Body of pancreas (tissue), 4 donors: ENCODE measurements at places on chromosomes 13 and 19. TPM values are rescaled to one million over a fixed set of nuclear protein-coding genes. Genes with fewer than 3 reads are reported as not detected.

LIPE gene
- total RNA-seq, result 357 TPM

OR10H4 gene
- not detected for total RNA-seq

RASIP1 gene
- 14.5 TPM for total RNA-seq

DNA sequence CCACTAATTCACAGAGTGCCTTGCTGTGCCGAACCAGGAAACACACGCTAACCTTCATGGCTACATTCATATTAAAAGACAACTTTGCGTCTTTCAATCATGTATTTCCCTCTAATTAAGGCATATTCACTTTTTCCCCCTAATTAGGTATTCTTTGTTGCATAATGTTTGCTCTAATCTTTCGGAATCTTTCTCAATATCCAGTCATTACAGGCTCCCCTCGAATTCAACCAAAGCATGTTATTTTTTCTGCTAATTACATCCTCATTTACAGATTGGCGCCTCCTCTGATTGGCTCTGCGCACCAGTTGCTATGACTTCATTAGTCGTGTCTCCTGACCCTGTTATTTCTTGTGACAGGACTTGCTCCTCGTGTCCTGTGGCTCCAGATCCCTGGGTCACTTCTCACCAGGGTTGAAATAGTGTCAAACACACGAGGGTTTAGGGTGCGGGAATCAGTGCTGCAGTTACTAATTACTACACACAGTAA, 226.7 kb upstream of the TSHZ3 start:
- no peak overlapping the region for H3K27ac ChIP-seq
- no peaks in the 10 kb centered on the region for H3K36me3 ChIP-seq
- no peaks in the 10 kb centered on the region for H3K4me1 ChIP-seq
- DNase-seq, result no peak
- no peaks in the 10 kb centered on the region for H3K27me3 ChIP-seq

DNA sequence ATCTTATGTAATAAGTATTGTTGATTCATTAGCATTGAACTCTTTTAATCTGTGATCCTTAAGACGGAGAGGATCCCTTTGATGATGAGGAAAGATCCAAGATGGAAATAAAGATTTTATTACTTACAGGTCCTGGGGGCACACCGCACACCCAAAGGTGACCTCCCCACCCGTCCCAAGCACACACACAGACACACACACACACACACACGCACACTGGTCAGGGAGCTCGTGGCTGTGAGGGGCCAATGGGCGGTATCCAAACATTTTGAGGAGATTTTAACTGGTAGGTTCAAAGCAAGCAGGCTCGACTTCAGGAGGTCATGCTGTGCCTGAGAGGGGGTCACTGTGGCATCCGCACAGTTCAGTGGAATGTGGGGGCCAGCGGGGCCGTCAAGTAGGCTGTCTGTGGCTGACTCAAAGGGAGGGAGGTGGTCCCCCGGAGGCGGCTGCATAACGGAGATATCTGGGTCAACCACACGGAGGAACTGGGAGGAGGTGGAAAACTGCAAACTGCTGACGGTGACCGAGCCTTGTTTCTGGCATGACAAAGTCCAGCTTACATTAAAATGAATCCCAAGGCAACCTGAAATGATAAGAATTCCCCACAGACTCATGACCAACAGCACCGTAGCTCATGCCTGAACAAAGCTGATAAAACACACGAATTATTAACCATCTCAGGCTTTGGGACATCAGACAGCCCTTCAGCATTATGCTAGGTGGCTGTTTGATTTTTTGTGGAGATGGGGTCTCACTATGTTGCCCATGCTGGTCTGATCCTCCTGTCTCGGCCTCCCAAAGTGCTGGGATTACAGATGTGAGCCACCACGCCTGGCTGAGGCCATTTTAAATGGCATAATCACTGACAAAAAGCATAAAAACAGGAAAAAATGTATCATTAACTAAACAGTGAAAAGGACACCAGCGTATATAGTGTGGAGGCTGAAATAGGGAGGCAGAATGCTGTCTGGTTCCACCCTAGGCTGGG, 20.9 kb upstream of the SIGLEC11 start:
- peaks cover 2% of the 10 kb centered on the region for H3K36me3 ChIP-seq
- H3K27me3 ChIP-seq, result no peaks in the 10 kb centered on the region
- H3K4me3 ChIP-seq, result no peak overlapping the region
- peaks cover 25% of the 10 kb centered on the region for H3K4me1 ChIP-seq
- no peak for DNase-seq
- no peak overlapping the region for H3K27ac ChIP-seq

DNA sequence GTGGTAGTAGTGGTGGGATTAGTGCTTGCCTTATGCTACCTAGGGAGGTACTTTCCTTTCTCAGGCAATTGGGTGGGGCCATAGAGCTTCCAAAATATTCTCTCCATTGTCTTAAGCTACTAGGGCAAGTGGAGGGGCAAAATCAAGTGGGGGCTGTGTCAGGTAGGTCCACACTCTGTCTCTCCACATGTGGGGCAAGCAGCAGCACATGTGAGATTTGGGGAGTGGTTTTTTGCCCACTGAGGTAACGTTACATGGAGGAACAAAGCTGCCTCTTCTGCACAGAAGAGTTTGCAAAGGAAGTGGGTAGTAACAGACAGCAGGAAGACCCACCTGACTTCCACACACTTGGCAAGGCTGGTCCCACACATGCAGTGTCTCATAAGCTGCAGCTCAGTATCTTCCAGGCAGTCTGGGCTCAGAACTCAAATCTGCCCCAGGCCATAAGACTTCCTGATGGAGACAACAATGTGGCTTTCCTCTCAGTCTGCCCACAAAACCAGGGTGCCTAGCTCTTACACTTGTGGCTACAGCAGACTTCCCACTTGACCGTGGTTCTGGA, 1581.5 kb upstream of the PCDH20 start:
- no peaks in the 10 kb centered on the region for H3K4me1 ChIP-seq
- H3K27me3 ChIP-seq, result no peaks in the 10 kb centered on the region
- no peak for DNase-seq
- H3K4me3 ChIP-seq, result no peak overlapping the region

GRCh38 chr13:31274390-31274789, 74.6 kb downstream of the B3GLCT start:
- H3K27me3 ChIP-seq, result no peaks in the 10 kb centered on the region
- DNase-seq, result no peak
- no peaks in the 10 kb centered on the region for H3K36me3 ChIP-seq

DNA sequence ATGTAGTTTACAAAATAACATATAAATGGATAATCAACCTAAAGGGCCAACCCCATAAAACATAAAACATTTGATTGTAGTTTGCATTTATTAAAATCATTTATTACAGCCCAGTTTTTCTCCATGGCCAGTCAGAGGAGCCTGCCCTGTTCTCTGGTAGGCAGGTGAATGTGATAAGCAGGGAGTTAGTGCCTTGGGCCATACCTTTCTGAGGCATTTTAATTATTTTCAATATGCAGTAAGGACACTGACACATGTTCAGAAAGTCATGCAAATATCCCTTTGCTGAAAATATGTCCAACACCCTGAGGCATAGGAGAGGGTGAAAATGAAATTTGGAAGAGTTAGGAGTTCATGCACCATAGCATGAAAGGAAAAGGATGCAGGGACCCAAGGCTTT, 242.6 kb upstream of the EDNRB start:
- no peak overlapping the region for H3K27ac ChIP-seq
- no peak for DNase-seq
- no peaks in the 10 kb centered on the region for H3K36me3 ChIP-seq

DNA sequence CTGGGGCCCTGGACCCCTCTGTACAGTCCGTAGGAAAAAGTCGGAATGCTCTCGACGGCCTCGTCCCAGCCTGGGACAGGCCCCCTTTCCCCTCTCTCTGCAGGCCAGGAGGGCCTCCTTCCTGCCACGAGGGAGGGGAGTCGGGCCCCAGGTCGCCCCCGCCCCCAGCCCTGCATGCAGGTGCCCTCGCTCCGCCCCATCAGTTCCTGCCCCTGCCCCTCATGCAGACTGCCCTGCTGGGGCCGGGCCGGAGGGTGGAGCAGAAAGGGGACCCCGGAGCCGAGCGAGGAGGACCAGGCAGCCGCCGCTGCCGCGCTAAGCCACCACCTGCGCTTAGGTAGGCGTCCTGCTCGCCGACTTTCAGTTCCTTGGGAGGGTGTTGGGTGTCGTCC, 7.3 kb downstream of the LYL1 start:
- no peak overlapping the region for H3K4me3 ChIP-seq
- no peak overlapping the region for H3K27ac ChIP-seq
- peaks cover 19% of the 10 kb centered on the region for H3K4me1 ChIP-seq
- no peaks in the 10 kb centered on the region for H3K36me3 ChIP-seq
- no peak for DNase-seq
- peaks cover 10% of the 10 kb centered on the region for H3K27me3 ChIP-seq

GRCh38 chr13:30846311-30846710, 59.8 kb upstream of the MEDAG start:
- H3K27me3 ChIP-seq, result no peaks in the 10 kb centered on the region
- H3K4me3 ChIP-seq, result no peak overlapping the region
- no peak for DNase-seq
- no peaks in the 10 kb centered on the region for H3K36me3 ChIP-seq

- no peak overlapping the region for H3K4me3 ChIP-seq
- no peak for DNase-seq
- no peaks in the 10 kb centered on the region for H3K36me3 ChIP-seq
- no peaks in the 10 kb centered on the region for H3K27me3 ChIP-seq
- H3K27ac ChIP-seq, result no peak overlapping the region
- peaks cover 11% of the 10 kb centered on the region for H3K4me1 ChIP-seq
Observed at GRCh38 chr13:30884543-30884942, 21.5 kb upstream of the MEDAG start.

- no peak overlapping the region for H3K27ac ChIP-seq
- H3K36me3 ChIP-seq, result no peaks in the 10 kb centered on the region
- no peak overlapping the region for H3K4me3 ChIP-seq
- peak; percentile 33 for DNase-seq
- no peaks in the 10 kb centered on the region for H3K4me1 ChIP-seq
Observed at GRCh38 chr13:32883474-32883873, 132.7 kb upstream of the KL start.

DNA sequence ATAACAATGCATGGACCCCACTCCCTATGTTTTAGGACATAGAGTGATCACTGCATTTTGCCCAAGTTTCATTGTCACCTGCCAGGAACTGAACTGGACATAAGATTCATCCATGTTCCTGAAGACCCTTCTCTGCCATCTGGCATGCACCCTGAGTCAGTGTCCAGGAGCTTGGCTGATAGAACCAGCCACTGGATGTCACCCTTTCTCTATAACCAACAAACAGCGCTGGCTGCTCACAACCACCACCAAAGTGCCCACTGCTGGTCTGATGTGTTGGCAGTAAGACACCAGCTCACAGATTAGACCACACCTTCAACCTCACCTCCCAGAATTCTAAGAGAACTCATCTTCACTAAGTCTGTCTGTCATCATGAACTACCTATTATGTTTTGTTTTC, 333.4 kb downstream of the ITGBL1 start:
- DNase-seq, result peak; percentile 8
- H3K4me3 ChIP-seq, result no peak overlapping the region
- H3K27ac ChIP-seq, result no peak overlapping the region
- no peaks in the 10 kb centered on the region for H3K27me3 ChIP-seq

GRCh38 chr13:101178406-101178805, 237.9 kb downstream of the NALCN start:
- H3K36me3 ChIP-seq, result no peaks in the 10 kb centered on the region
- H3K27ac ChIP-seq, result no peak overlapping the region
- H3K4me1 ChIP-seq, result no peaks in the 10 kb centered on the region
- DNase-seq, result no peak
- no peak overlapping the region for H3K4me3 ChIP-seq

DNA sequence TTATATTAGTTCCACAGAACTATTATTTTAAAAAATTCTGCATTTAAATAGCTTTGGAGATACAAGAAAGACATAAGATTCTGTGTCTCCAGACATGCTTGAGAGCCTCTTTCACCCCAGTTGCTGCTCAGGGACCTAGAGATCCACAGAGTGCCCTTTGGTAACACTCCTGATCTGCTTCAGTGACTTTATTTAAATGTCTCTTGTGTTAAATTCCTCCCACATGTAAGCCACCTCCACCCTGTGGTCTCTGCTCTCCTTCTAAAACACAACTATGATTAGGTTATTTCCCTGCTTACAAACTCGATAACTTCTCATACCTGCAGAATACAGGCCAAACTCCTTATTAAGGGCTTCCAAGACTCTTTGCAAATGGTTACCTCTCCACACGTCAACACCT, 141.0 kb downstream of the RFC3 start:
- H3K27me3 ChIP-seq, result no peaks in the 10 kb centered on the region
- H3K27ac ChIP-seq, result no peak overlapping the region
- H3K36me3 ChIP-seq, result no peaks in the 10 kb centered on the region
